ENCODE measurements at places on chromosomes 5 and 9.

- no peak for DNase-seq
Observed at GRCh38 chr9:22131817-22132216, 122.7 kb upstream of the CDKN2B start.

DNA sequence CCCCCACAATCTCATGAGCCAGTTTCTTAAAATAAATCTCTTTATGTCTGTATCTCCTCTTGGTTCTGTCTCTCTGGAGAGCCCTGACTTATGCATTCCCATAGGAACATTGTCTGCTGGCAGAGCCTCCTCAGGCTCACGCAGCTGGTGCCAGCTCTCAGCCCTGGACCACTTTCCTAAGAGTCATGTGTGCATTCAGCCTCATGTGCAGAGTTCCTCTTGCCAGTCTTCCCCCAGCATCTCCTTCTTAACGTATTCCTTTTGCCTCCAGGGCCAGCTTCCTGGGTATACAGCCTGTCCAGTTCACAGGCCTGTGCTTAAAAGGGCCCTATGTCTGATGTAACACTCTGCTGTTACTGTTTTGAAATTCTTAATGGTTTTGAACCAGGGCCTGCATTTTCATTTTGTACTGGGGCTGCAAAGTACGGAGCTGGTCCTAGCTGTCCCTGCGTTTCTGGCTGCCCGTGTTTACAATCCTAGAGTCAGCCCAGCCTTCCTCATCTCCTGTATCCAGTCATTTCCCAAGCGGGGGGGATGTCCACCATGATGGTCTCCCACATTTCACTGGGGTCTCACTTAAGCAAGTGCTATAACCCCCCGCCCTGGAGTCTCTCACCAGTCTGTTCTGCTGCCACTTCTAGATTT, 18.1 kb downstream of the ANKRD33B start:
- DNase-seq, result no peak

DNA sequence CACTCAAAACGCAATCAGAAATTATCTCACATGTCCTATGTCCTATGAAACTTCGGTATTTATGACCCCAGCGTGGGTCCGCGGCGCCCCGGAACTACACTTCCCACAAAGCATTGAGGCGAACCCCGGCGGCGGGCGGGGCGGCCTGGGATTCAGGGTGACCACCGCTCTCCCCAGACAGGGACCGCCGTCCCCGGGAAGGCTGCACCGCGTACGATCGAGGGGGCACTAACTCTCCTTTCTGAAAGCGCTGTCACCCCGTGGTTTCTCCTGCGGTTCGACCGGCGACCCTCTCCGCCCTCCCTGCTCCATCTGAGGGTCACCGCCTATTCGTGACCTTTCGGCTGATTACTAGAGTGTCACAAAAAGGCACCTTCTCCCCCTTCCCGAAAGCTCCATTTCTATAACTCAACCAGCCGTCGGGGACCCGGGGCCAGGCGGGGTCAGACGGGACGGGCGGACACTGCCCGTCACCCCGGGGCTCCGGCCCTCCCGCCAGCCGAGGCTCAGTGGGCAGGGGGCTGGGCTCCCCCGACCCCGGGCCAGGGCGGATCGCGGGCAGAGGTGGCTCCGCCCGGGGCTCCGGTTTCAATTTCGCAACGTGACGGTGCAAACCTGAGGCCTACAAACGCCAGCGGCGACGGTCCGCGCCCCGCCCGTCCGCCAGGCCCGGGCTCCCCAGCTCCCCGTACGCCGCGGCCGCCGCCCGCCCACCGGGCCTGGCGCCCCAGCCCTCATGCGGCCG, 1.3 kb downstream of the ECPAS start:
- peak; percentile 24 for DNase-seq

GRCh38 chr9:20472342-20473045, 149.8 kb downstream of the MLLT3 start:
- no peak for DNase-seq

All from fibroblast of skin of left biceps (primary cell).